ENCODE measurements at places on chromosomes 5 and 9. TPM values are rescaled to one million over a fixed set of nuclear protein-coding genes. Genes with fewer than 3 reads are reported as not detected.
A peak's percentile ranks its signal among the peaks of the same experiment; 100 is the strongest.

- H3K36me3 ChIP-seq: no peaks in the 10 kb centered on the region
- peak overlapping the region; percentile 59 for H3K27ac ChIP-seq
- H3K27me3 ChIP-seq: no peaks in the 10 kb centered on the region
- no peak overlapping the region for H3K4me3 ChIP-seq
- peaks cover 6% of the 10 kb centered on the region for H3K4me1 ChIP-seq
Measured at GRCh38 chr5:69043655-69043996, 50.2 kb upstream of the SLC30A5 start.

- no peak overlapping the region for H3K4me3 ChIP-seq
- no peaks in the 10 kb centered on the region for H3K27me3 ChIP-seq
- peaks cover 39% of the 10 kb centered on the region for H3K4me1 ChIP-seq
- no peaks in the 10 kb centered on the region for H3K36me3 ChIP-seq
- H3K27ac ChIP-seq: no peak overlapping the region
Measured at GRCh38 chr9:125604196-125604595, 102.8 kb downstream of the MAPKAP1 start.

- DNase-seq: no peak
- H3K4me3 ChIP-seq: no peak overlapping the region
- peaks cover 20% of the 10 kb centered on the region for H3K4me1 ChIP-seq
- no peaks in the 10 kb centered on the region for H3K36me3 ChIP-seq
- no peak overlapping the region for H3K27ac ChIP-seq
Measured at GRCh38 chr5:78753093-78753531, 104.5 kb upstream of the LHFPL2 start.

GRCh38 chr5:91645347-91645746, 262.2 kb upstream of the ARRDC3 start:
- no peak overlapping the region for H3K4me3 ChIP-seq
- no peak for DNase-seq
- H3K36me3 ChIP-seq: no peaks in the 10 kb centered on the region

GRCh38 chr5:138732933-138733332, 20.3 kb upstream of the CTNNA1 start:
- no peaks in the 10 kb centered on the region for H3K4me1 ChIP-seq
- no peaks in the 10 kb centered on the region for H3K27me3 ChIP-seq
- DNase-seq: peak; percentile 2
- H3K4me3 ChIP-seq: no peak overlapping the region
- no peak overlapping the region for H3K27ac ChIP-seq

- H3K27me3 ChIP-seq: no peaks in the 10 kb centered on the region
- no peak overlapping the region for H3K27ac ChIP-seq
- peaks cover 25% of the 10 kb centered on the region for H3K4me1 ChIP-seq
- no peak overlapping the region for H3K4me3 ChIP-seq
Measured at GRCh38 chr9:134484479-134484878, 157.1 kb upstream of the COL5A1 start.

DNA sequence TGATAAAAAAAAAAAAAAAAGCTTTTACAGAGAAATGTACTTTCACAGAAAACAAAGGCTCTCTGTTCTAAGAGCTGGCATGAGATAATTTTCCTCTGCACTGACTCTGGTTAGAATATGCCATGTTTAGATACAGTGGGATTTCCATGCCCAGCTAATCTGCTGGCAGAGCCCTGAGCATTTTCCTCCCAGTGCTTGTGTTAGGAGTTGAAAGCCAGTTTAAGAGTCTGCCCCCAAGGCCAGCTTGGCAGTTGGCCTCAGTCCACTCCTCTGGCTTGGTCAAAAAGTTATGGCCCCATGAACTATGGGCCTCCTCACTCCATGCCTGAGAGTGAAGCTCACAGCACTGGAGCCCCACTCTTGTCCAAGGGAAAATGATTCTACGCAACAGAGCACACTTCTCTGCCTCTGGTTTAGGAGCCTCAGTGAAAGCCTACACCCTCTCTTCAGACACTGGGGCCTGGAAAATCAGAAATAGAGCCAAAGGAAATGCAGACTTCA, 21.9 kb downstream of the MOCS2 start:
- H3K27me3 ChIP-seq: no peaks in the 10 kb centered on the region
- peaks cover 8% of the 10 kb centered on the region for H3K4me1 ChIP-seq
- H3K27ac ChIP-seq: no peak overlapping the region
- DNase-seq: no peak
- H3K4me3 ChIP-seq: no peak overlapping the region
- peaks cover 7% of the 10 kb centered on the region for H3K36me3 ChIP-seq

DNA sequence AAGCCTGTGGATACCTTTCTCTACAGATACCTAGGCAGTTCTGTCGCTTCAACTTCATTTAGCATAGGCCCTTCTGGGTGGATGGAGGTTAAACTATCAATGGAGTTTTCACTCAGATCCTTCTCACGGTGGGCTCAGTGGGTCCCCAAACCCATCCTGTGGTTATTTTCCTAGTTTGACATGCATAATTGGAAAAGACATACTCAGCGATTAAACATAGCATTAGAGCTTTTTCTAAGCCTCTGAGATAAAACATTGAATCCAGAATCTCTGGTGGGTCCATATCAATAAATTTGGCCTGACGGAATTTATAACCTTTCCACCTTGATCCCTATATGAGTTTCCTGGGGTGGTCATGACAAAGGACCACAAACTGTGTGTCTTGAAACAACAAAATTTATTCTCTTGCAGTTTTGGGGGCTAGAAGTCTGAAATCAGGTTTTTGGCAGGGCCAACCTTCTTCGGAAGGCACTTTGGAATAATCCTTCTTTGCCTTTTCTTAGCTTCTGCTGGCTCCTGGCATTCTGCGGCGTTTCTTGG, 1.7 kb upstream of the OTULIN start:
- no peaks in the 10 kb centered on the region for H3K36me3 ChIP-seq
- H3K27me3 ChIP-seq: no peaks in the 10 kb centered on the region

The PTPN3 gene
- 0.56 TPM for total RNA-seq

The PCDHA10 gene
- total RNA-seq: 0.60 TPM

The HRCT1 gene
- total RNA-seq: 2.5 TPM

The RNF44 gene
- total RNA-seq: 137 TPM

The CARD9 gene
- total RNA-seq: 25.5 TPM
